Lower lobe of right lung (tissue), 2 donors: ENCODE measurements at places on chromosomes 5 and 9. TPM values are rescaled to one million over a fixed set of nuclear protein-coding genes. Genes with fewer than 3 reads are reported as not detected.

GPRIN1 gene
- 1.4 TPM for total RNA-seq

DNA sequence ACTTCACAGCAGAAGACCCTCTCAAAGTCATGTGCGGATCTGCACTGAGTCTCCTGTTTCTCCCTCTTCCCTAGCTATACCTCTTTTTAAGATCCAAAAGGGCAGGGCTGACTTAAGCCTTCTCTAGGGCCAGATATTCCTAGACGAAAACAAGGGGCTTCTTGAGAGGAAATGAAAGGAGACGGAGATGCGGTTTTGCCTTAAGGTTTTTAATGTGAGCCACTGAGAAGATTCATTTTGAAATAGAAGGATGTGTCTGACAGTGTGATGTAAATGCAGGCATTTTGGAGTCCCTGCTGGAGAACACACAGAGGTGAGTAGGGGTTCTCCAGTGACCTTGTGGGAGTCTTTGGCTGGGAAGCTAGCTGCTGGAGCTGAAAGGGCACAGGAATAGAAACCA is 15.6 kb upstream of the IL12B start:
- H3K27ac ChIP-seq: no peak overlapping the region
- H3K4me3 ChIP-seq: no peak overlapping the region
- no peak for DNase-seq
- H3K36me3 ChIP-seq: no peaks in the 10 kb centered on the region
- H3K4me1 ChIP-seq: peaks cover 13% of the 10 kb centered on the region
- H3K27me3 ChIP-seq: no peaks in the 10 kb centered on the region

GRCh38 chr9:121494192-121494591 is 5.5 kb downstream of the GGTA1 start:
- peak overlapping the region; percentile 41 for H3K27ac ChIP-seq
- H3K4me1 ChIP-seq: peaks cover 18% of the 10 kb centered on the region
- no peaks in the 10 kb centered on the region for H3K36me3 ChIP-seq

GRCh38 chr5:132822650-132823480 is 7.6 kb downstream of the SHROOM1 start:
- peak overlapping the region; percentile 5 for H3K4me3 ChIP-seq
- peaks cover 9% of the 10 kb centered on the region for H3K27me3 ChIP-seq
- no peak overlapping the region for H3K27ac ChIP-seq
- H3K36me3 ChIP-seq: peaks cover 24% of the 10 kb centered on the region
- peaks cover 33% of the 10 kb centered on the region for H3K4me1 ChIP-seq
- DNase-seq: peak; percentile 51

GALT gene
- 51.3 TPM for total RNA-seq

- H3K27ac ChIP-seq: no peak overlapping the region
- H3K36me3 ChIP-seq: peaks cover 4% of the 10 kb centered on the region
- DNase-seq: no peak
- H3K4me1 ChIP-seq: no peaks in the 10 kb centered on the region
- H3K4me3 ChIP-seq: no peak overlapping the region
Measured at GRCh38 chr5:169667896-169668674, 31.0 kb downstream of the DOCK2 start.

DNA sequence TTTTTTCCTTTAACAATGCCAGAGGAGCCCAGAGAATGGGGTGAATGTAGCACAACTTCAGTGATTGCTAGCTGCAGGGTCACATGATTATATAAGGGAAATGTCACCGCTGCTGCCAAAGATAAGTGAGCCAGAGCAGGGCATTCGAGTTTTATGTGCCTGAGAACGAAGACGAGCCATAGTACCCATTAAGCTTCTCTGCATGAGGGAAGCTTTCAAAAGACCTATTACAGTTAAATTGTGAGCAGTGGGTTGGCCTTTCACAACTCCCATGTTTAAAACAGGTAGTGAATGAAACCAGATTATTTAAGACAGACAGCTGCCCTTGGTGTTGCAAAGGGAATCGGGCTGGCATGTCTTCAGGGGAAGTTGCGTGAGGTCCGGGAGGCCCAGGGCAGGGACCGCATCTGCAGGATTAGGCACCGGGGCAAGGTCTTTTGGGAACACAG is 82.4 kb upstream of the TNFAIP8 start:
- peaks cover 63% of the 10 kb centered on the region for H3K4me1 ChIP-seq
- H3K36me3 ChIP-seq: no peaks in the 10 kb centered on the region
- DNase-seq: peak; percentile 69
- H3K27ac ChIP-seq: peak overlapping the region; percentile 25
- no peaks in the 10 kb centered on the region for H3K27me3 ChIP-seq

DNA sequence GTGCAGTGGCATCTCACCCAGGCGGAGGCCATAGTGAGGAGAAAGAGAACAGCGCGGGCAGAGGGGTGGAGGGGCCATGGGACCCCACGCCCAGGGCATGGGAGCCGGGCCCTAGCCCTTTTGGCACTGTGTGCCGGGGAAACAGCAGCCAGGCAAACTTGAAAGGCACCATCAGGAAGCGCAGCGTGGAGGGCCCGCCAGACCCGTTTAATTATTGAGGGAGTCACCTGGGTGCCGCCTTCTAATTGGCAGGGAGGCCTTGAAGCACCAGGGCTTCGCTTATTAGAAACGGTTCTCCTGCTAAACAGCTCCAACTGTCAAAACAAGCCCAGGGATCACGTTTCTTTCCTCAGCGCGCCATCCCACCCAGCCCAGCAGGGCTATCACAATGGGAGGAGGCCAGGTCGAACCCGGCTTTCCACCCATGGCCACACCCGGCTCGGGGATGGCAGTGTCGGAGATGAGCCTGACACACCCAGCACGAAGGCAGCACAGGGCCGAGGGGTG is 104.6 kb upstream of the SARDH start:
- H3K4me3 ChIP-seq: no peak overlapping the region
- H3K36me3 ChIP-seq: no peaks in the 10 kb centered on the region
- H3K4me1 ChIP-seq: peaks cover 32% of the 10 kb centered on the region
- H3K27me3 ChIP-seq: no peaks in the 10 kb centered on the region
- DNase-seq: no peak

DNA sequence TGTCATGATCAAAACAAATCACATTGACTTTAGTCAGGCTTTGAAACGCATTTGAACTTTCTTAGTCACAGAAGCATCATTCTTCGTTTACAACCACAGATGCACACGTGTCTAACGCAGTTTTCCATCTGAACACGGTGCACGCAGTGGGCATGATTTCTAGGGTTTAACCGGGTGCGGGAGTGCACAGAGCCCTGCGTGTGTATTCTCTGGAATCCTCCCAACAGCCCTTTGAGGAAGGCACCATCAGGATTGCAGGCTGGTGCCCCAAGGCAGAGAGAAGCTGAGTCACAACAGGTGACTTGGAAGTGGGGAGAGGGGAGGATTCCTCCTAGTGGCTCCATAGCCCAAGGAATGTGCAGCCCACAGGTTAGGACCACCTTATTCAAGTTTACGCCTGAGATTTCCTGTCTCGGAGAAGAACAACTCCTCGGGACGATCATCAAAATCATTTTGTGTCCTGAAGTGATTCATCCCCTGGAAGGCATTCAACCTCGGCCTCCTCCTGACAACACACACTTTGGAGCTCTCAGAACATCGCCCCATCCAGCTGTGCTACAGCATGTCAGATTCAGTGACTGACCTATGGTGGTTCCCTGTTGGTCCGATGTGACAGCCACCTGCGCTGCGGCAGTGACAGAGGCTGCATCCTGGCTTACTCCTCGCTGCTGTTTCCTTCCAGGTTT is 13.1 kb downstream of the ROPN1L start:
- H3K27ac ChIP-seq: no peak overlapping the region
- no peak for DNase-seq
- peaks cover 26% of the 10 kb centered on the region for H3K4me1 ChIP-seq
- H3K4me3 ChIP-seq: no peak overlapping the region

DNA sequence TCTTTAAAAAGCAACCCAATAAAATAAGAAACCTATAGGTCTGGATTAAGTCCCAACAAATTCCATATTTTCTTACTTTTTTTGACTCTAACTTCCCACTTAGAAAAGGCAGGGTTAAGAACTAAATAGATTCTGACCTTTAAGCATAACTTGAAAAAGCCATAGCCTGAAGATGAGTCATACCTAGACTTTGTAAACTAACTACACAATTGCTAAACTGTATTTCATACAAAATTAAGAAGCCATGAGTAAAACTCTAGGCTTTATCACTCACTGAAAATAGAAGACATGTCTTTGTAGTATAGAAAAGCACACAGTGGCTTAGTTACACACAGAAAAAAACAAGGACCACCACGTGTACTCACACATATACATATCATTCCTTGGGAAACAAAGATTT is 51.5 kb downstream of the MLLT3 start:
- no peaks in the 10 kb centered on the region for H3K36me3 ChIP-seq
- H3K4me3 ChIP-seq: no peak overlapping the region
- DNase-seq: no peak
- no peak overlapping the region for H3K27ac ChIP-seq

DNA sequence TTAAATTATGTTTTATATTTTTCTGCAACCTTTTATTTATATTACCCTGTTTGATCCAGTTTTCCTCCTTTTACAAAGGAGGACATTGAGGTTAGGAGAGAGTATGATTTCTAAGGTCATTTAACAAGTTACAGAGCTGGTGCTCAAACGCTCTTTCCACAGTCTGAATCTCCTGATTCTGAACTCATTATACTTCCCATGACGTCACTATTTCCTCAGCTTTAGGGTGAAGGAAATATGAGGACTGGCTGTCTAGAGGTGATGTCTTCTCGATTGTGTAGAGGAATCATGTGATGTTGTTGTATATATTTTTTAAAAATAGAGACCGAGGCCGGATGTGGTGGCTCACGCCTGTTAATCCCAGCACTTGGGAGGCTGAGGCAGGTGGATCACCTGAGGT is 140.0 kb downstream of the ARHGAP26 start:
- no peaks in the 10 kb centered on the region for H3K4me1 ChIP-seq
- no peaks in the 10 kb centered on the region for H3K27me3 ChIP-seq
- H3K36me3 ChIP-seq: peaks cover 66% of the 10 kb centered on the region
- no peak overlapping the region for H3K4me3 ChIP-seq
- no peak for DNase-seq
- no peak overlapping the region for H3K27ac ChIP-seq

FOXD4L4 gene
- total RNA-seq: 0.77 TPM

DNA sequence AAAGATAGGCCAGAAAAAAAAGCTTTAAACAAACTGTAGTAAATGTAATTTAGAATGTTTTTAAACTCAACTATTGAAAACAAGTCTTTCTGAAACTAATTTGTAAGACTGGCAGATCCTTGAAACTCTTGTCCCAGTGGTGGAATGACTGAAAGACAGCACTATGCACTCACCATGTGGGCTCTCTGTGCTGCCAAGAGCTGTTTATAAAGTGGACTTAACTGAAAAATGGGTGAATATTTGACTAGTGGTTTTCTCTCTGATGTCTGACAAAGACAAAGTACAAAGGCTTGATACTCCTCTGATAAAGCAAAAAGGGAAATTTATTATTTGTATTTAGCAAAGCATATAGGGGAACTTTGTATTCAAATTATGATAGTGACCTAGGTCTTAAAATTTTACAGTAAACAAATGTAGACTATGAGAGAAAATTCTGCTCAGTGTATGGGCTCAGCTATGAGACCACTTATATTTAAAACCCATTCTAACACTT is 635.4 kb downstream of the NR2F1-AS1 start:
- H3K4me3 ChIP-seq: no peak overlapping the region
- no peaks in the 10 kb centered on the region for H3K36me3 ChIP-seq
- H3K4me1 ChIP-seq: no peaks in the 10 kb centered on the region
- no peak overlapping the region for H3K27ac ChIP-seq

- peaks cover 3% of the 10 kb centered on the region for H3K36me3 ChIP-seq
- H3K27me3 ChIP-seq: no peaks in the 10 kb centered on the region
- DNase-seq: no peak
- H3K4me3 ChIP-seq: no peak overlapping the region
- no peak overlapping the region for H3K27ac ChIP-seq
Measured at GRCh38 chr9:13140843-13141592, 138.5 kb downstream of the MPDZ start.

DNA sequence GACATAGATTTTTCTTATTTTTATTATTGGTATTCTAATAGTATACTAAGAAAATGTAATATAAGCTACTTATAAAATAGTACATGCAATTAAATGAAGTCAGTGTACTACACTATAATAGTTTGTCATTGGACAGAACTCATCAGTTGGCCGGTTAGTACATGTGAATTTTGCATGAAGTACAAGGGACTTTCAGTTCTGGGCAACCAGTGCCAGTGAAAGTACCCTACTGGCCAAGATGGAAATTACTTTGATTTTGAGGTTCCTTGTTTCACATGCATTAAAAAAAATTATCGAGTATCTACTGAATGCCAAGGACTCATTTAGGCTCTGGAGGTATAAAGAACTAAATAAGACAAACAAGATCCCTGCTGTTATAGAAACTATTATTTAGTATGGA is 213.4 kb upstream of the ELL2 start:
- no peak for DNase-seq
- no peak overlapping the region for H3K27ac ChIP-seq
- no peaks in the 10 kb centered on the region for H3K36me3 ChIP-seq
- no peaks in the 10 kb centered on the region for H3K27me3 ChIP-seq
- no peaks in the 10 kb centered on the region for H3K4me1 ChIP-seq
- H3K4me3 ChIP-seq: no peak overlapping the region

DNA sequence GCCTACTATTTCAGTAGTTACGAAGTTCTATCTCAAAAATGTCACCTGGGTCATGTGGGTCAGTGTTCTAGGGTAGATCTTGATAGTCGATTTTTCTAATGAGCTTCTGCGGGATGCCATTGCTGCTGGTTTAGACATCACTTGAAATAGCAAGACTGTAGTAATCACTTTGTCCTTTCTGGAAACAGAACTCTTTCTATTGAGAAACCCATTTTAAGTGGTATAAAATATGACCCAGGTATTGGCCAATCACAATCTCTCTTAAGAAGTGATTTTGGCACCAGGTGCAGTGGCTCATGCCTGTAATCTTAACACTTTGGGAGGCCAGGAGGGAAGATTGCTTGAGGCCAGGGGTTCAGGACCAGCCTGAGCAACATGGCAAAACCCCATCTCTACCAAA is 17.6 kb downstream of the ARRDC3 start:
- peaks cover 41% of the 10 kb centered on the region for H3K36me3 ChIP-seq
- DNase-seq: no peak
- no peaks in the 10 kb centered on the region for H3K27me3 ChIP-seq
- no peak overlapping the region for H3K4me3 ChIP-seq

NEK6 gene
- 125 TPM for total RNA-seq

EQTN gene
- not detected for total RNA-seq

GRCh38 chr5:53934151-53934820 is 373.8 kb downstream of the NDUFS4 start:
- no peaks in the 10 kb centered on the region for H3K36me3 ChIP-seq
- no peaks in the 10 kb centered on the region for H3K4me1 ChIP-seq
- H3K4me3 ChIP-seq: no peak overlapping the region
- DNase-seq: no peak

GRCh38 chr5:148788636-148789035 is 37.8 kb upstream of the ADRB2 start:
- H3K36me3 ChIP-seq: no peaks in the 10 kb centered on the region
- no peak overlapping the region for H3K4me3 ChIP-seq
- H3K27ac ChIP-seq: no peak overlapping the region
- no peak for DNase-seq

GRCh38 chr5:178996156-178996555 is 1.0 kb upstream of the GRM6 start:
- DNase-seq: no peak
- H3K4me3 ChIP-seq: no peak overlapping the region
- no peaks in the 10 kb centered on the region for H3K36me3 ChIP-seq
- no peak overlapping the region for H3K27ac ChIP-seq
- H3K27me3 ChIP-seq: peaks cover 34% of the 10 kb centered on the region

GRCh38 chr5:154962494-154962893 is 21.6 kb downstream of the MRPL22 start:
- no peak overlapping the region for H3K27ac ChIP-seq
- peaks cover 17% of the 10 kb centered on the region for H3K4me1 ChIP-seq
- H3K36me3 ChIP-seq: peaks cover 75% of the 10 kb centered on the region
